T-helper 22 cell (primary cell): ENCODE measurements at places on chromosomes 4 and X.

- DNase-seq, result no peak
Observed at GRCh38 chr4:149999485-150000074, 78.7 kb upstream of the DCLK2 start.

DNA sequence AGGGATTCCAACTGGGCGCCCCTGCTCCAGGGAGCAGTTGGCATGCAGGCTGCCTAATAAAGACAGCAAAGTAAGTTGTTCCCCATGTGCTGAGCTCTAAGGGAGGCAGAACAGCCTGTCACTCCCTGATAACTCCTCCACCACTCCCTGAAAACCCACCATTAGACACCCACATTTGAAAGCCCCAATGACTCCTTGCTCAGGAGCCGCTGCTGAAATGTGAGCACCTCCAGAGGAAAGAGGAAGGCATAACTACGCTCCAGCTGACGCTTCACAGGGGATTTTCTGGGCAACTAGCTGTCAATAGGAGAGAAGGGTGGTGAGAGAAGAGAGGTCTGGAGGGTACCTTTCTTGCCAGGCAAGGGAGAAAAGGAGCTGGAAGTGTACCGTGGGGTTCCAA is 62.5 kb downstream of the NPY1R start:
- no peak for DNase-seq

- no peak for DNase-seq
Observed at GRCh38 chr4:67581913-67582312, 23.4 kb downstream of the STAP1 start.

GRCh38 chrX:110086162-110086915 is 83.4 kb downstream of the TMEM164 start:
- no peak for DNase-seq

- no peak for DNase-seq
Observed at GRCh38 chr4:5220028-5220427, 168.7 kb downstream of the STK32B start.

DNA sequence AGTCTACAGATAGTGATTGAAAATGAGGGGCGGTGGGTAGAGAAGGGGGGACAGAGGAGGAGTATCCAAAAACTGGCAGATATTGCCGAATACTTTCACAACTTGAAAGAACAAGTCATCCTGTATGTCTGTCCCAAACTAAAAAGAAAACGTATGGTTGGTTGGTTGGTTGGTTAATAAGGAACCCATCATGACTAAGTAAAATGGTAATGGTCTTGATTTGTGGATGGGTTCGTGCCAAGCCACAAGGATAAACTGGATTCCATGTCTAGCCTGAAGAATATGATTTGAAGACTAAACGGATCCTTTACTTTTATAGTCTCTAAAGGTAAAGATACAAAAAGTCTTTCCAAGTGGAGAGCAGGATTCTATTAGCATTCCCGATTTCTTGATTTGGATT is 208.4 kb downstream of the DCLK2 start:
- DNase-seq, result no peak

DNA sequence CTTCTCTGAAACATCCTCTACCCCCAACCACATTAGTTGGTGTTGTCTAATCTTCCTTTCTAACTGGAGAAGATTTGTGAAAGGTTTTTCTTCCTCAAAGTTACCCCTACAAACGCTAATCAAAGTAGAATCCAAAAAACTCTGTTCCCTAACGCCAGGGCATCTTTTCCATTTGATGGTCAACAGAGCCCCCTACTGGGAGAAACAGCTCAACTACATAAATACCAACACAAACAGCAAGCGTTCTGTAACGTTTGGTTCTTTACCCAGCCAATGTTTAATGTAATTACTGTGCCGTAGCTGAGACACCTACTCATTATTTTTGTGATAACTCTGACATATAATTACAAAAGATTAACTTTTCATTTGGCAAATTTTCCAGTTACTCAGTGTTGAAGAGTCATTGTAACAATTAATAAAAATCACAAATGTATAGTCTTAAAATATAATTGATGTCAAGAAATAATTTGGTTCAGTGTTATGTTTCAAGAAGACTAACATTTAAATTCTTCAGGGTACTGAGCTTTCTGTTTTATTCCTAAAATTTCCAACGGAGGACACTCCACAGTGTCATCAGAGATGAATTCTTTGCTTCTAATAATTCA is 94.9 kb upstream of the TBC1D9 start:
- no peak for DNase-seq

DNA sequence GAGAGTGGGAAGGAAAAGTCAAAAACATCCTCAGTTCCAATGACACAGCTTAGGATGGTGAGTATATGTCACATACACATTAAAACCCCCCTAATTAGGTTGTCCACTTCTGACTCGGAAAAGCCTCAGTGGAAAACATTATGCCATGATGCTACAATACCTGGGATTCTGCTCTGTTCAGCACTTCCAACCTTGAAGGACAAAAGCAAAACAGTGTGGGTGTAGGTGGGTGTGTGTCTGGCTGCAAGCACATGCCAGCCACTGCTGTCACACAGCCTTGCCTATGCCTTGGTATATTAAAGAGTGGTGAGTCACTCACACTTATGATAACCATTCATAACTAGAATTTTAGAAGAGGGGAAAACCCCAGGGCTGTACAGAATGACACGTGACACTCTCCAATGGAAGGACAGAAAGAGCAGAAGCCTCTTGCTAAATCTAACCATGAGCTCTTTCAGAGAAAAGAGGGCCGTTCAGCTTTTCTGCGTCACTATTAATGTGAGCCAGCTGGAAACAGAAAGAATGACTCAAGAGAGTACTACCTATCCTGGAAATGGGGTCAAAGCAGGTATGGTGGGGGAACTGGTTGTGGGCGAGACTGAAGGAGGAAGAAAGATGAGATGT is 159.6 kb downstream of the TET2 start:
- no peak for DNase-seq

DNA sequence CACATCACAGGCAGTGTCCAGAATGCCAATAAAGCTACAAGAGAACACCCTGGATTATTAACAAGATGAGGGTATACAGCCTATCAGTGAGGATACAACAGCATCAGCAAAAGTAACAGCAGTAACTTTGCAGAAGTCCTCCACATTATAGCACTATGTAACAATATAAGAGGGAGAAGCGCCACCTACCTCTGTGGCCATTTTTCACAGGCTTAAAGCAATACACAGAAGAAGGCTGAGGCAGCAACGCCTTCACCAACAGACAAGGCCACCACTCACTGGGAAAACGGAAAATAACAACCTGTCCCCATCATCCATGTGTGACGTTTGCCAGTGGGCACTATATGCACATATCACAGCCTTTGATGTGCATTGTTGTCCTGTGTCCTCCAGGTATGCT is 12.5 kb downstream of the RTL8B start:
- no peak for DNase-seq

DNA sequence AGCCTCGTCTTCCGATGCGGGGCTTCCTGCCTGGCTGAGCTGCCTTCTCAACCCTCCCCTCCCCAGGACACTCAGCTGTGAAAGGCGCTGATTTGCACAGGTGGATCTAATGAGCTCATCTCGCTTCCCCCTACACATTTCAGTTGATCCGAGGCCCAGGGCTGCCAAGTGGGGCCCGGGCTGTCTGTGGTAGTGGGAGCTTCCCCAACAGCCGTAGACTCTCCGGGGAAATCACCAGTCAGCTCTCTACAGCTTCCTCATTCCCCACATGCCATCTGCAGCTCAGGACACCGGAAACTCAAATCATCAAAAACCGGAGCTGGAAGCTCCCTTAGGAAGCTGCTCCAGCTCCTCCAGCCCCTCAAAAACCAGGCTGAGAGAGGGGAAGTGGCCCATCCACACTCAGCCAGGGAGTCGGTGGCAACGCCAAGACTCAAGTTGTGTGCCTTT is 56.2 kb downstream of the SMIM20 start:
- DNase-seq, result no peak

- no peak for DNase-seq
Observed at GRCh38 chr4:6742989-6743388, 27.0 kb downstream of the BLOC1S4 start.

DNA sequence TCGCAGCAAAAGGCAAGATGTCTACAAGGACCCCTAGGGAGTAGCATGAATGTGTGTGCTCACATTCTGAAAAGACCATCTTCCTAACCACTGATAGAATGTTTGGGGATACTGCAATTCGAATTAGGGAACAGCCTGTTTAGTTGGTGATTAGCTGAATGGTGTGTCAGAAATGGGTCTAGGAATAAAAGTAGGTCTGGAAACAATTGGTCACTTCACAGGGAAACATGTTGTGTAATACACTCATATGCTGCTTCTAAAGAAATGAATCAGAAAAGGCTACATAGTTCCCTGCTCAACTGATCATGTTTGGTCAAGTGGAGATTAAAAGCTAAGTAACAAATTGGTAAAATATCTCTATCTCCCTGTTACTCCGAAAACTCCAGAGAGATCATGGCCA is 2362.4 kb upstream of the TENM3 start:
- no peak for DNase-seq

GRCh38 chrX:12496343-12496742 is 294.9 kb upstream of the PRPS2 start:
- no peak for DNase-seq

GRCh38 chr4:127210893-127211649 is 421.7 kb upstream of the INTU start:
- no peak for DNase-seq

DNA sequence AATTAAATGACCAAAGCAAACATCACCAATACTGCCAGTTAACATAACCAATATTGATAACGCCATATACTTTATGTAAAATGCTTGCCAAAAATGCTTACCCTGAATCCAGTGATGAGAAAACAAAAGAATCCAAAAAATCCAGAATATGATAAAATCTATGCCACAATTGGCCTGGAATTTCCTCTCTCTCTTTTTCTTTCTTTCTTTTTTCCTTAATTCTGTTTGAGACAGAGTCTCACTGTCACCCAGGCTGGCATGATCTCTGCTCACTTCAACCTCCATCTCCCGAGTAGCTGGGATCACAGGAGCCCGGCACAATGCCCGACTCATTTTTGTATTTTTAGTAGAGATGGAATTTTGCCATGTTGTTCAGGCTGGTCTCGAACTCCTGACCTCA is 9.8 kb upstream of the SLC7A11 start:
- no peak for DNase-seq

GRCh38 chr4:47647544-47647943 is 162.5 kb downstream of the ATP10D start:
- no peak for DNase-seq
